Body of pancreas (tissue), 4 donors: ENCODE measurements at places on chromosomes 6 and 20. TPM values are rescaled to one million over a fixed set of nuclear protein-coding genes. Genes with fewer than 3 reads are reported as not detected.

TOX2 gene
- 1.8 TPM for total RNA-seq

PAK1IP1 gene
- total RNA-seq: 8.6 TPM

TRIM40 gene
- total RNA-seq: not detected

FNDC1 gene
- total RNA-seq: 0.52 TPM

ARMC12 gene
- not detected for total RNA-seq

TMEM217 gene
- total RNA-seq: not detected

FRMD1 gene
- not detected for total RNA-seq

UBE2C gene
- not detected for total RNA-seq

BTBD3 gene
- 48.8 TPM for total RNA-seq

OPRM1 gene
- not detected for total RNA-seq

XPO5 gene
- total RNA-seq: 20.5 TPM

MED20 gene
- total RNA-seq: 17.8 TPM

TRERF1 gene
- total RNA-seq: 2.3 TPM

SLC35D3 gene
- not detected for total RNA-seq

TCP11 gene
- not detected for total RNA-seq

RSPO3 gene
- total RNA-seq: 1.6 TPM

C6orf141 gene
- total RNA-seq: 20.8 TPM

TNFRSF6B gene
- 9.9 TPM for total RNA-seq

SLC4A11 gene
- total RNA-seq: 0.52 TPM

CCR6 gene
- total RNA-seq: not detected

POM121L2 gene
- total RNA-seq: not detected

PKHD1 gene
- 53.4 TPM for total RNA-seq

MEI4 gene
- 2.1 TPM for total RNA-seq

ADTRP gene
- not detected for total RNA-seq

ACSS1 gene
- 73.8 TPM for total RNA-seq

CENPQ gene
- 0.66 TPM for total RNA-seq
